ENCODE measurements at places on chromosomes 12 and 14.

GRCh38 chr14:74459289-74459946 lies 33.4 kb upstream of the SYNDIG1L start:
- DNase-seq: peak; percentile 49

GRCh38 chr14:91004987-91005386 lies 55.5 kb downstream of the RPS6KA5 start:
- DNase-seq: no peak

- DNase-seq: no peak
These were observed 188.5 kb downstream of the KIF26A start for GRCh38 chr14:104326848-104327247.

DNA sequence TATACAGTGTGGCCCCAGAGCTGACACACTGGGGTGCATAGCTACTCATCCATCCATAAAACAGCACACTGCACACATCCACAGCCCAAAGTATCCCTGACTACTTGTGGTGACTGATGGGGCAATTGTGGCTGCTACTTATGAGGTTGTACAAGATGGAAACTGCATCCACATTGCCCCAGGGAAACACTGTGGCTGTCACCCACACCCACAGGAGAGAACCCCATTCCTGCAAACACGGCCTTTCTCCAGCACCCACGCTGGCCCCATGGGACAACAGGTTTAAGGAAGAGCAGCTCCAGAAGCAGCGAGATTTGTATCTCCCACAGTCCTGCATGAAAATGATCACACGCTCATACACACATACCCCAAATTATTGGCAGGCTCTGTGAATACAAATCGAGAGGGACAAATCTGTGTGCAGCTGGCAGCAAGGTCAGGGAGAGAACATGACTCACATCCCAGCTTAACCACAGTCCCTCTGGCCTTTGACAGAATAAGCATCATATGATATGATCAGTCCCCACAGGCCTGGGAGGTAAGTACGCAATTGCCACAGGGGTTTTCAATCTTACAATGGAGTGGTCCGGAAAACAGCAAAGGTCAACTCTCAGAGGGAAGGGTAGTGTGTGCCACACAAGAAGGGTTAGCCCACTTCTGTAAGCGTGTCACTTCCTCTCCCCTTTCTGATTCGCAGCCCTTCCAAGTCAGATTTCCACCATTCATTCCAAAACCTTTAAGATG lies 61.9 kb downstream of the ESR2 start:
- DNase-seq: no peak

DNA sequence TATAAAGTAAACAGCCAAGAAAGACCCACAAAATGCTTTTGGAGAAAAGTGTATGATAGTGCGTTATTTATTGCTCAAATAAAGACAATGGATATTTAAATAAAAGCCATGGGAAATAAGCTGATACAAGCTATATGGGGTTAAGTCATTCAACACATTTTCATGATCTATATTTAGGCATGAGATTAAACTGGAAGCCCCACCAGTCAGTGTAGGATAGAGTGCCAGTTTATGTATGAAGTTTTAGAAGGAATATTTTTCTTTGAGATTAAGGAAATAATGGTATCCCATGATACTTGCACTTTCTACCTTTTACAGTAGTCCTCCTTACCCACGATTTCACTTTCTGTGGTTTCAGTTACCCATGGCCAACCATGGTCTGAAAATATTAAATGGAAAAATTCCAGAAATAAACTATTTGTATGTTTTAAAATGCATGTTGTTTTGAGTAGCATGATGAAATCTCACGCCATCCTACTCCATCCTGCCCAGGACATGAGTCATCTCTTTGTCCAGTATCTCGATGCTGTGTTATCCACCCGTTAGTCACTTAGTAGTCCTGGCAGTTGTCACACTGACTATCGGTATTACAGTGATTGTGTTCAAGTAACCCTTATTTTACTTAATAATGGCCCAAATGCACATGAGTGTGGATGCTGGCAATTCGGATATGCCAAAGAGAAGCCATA lies 22.3 kb downstream of the SYT1 start:
- DNase-seq: no peak

- DNase-seq: no peak
These were observed 2.7 kb upstream of the LAG3 start for GRCh38 chr12:6769666-6770065.

DNA sequence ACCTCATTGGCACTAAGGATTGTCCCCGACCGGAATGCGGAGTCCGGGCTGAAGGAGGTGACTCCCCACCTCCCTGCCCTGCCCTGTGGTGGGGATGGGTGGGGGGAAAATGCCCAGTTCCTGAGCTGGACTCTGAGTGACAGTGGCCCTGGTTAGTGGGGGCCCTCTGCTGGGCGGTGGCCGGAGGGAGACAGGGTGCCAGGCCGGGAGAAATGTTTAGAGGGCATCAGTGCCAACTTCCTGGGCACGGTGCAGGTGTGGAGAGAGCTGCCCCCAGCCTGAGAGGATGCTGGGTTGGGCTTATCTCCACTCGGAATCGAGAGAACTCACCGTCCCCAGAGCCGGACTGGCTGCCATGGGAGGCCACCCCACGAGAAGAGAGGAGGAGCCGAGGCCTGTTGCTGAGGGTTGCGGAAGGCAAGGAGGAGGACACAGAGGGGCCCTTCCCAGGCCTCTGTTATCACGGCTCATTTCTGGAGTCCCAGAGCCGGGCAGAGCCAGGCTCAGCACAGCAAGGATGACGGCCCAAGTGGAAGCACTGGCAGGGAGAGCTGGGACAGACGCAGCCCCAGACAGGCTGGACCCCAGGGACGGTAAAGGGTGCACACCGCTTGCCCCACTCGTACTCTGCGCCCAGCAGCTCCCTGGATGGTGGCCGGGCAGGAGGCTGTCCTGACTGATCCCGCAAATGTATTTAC lies 156.7 kb downstream of the KIF26A start:
- DNase-seq: no peak

DNA sequence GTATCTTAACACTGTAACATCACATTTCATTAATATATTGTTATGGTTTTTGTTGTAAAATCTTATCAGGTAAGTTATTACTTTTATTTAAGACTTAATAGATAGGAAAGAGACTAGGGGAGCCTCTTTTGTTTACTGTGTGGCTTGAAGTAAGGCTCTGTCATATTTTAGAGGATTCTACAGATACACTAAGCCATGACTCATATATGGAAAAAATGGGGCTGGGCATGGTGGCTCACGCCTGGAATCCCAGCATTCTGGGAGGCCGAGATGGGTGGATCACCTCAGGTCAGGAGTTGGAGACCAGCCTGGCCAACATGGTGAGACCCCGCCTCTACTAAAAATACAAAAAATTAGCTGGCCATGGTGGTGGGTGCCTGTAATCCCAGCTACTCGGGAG lies 23.6 kb upstream of the NPFF start:
- DNase-seq: no peak

DNA sequence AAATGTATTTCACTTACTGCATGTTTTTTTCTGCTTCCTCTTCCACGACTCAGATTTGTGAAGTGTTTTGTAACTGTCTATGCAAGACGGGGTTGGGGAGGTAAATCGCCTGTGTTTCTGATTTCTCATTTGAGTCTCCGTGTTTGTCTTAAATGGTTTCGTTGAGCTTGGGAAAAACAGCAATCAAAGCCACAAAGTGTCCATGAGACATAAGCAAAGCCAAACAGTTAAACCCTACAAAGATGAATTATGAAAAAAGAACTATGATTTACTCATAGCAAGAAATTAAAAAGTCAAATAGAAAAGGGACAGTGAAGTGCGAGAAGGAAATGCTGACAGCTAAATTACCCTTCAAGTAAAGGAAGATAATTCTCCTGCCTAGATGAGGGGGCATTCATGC lies 164.3 kb upstream of the TMPO start:
- no peak for DNase-seq

DNA sequence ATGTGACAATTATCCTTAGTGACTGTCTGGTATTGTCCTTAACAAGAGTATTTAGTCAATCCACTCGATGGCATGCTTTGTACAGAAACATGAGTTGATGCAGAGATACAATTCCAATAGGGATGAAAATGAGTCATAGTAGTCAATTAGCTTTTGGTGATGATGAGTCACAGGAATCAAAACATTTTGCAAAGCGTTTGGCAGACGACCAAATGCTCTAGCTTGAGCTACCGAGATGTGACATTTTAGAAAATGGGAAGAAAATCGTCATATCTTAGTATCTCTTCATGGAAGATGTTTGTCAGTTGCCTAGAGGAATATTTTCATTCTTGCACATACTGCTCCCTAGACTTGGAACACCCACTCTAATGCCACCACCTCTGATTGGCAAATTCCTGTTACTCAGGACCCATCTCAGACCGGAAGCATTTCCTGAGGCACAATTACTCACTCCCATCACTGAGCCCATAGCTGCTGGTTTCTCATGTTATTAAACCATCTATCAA lies 95.0 kb downstream of the LMNTD1 start:
- no peak for DNase-seq

DNA sequence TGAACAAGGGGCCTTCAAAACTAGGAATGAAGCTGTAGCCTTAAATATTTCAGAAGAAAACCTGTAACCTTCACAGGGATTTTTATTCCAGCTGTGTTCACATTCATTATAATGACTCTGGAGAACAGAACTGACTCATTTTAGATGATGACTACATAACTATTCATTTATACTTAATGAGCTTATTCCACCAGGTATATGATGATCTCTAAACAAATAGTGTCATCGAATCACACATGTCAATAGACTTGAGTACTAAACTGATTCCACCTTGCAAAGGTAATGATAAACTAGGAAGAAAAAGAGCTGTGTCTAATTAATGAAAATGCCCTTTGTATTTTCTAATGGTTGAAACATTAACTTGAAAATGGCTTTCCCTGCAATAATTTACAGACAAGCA lies 433.2 kb downstream of the PDZRN4 start:
- DNase-seq: no peak

- DNase-seq: no peak
These were observed 31.1 kb upstream of the BEGAIN start for GRCh38 chr14:100618318-100618693.

DNA sequence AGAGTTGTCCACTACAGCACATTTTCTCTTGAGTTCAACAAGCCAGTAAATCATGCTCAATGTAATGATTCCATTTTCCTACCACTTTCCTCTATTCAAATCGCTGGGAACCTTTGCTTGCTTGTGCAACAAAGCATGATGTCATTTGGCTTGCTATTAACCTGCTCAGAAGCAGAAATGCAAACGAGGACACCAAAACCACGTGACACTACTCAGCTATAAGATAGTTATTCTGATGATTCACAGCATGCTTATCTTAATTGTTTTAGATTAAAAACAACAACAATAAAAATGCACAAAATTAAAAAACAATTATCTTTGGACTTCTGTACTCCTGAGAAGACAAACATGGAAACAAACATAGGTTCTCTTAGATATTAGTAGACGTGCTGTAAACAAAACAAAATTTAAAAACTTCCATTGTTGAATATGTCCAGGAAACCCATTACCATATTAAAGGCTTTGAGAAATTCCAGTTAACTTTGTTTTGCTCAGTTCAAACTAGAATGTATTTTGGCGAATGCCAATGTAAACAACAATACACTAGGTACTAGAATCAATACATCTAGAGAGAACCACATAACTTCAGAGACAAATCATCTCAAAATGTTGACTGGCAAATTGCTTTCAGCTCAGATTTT lies 77.5 kb upstream of the KRAS start:
- DNase-seq: no peak

- no peak for DNase-seq
These were observed 78.4 kb downstream of the NTF3 start for GRCh38 chr12:5510251-5510805.

DNA sequence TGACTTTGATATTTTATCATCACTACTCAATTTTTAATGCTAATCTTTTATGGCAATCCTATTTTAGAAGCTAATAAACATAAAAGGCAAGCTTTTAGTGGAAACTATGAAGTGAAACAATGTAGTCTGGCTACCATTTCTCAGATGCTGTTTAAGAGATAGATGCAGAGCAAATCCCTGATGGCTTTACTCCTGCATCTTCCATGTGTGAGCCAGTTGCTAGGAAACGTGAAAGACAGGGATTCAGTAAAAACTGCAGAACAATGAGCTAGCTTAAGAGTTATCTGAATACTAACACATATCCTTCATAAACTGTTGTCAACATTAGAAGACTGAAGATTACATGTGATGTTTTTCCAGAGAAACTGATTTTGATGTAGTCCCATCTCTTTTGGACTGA lies 112.6 kb downstream of the SLC2A13 start:
- DNase-seq: no peak

DNA sequence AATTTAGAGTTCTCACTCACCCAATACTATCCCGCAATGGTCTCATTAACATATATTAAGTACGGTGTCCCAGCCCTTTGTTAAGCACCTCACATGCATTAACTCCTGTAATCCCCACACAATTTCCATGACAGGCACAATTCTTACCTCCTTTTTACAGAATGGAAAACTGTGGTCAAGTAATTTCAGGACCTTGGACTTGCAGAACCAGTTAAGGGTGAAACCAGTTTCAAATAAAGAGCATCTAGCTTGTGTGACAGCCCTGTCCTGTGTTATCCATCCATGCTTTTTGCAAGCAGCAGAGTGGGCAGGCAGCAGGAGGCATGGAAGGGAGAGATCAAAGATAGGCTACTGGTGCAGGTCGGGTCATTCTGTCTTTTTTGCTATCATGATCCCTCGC lies 470.8 kb downstream of the NELL2 start:
- DNase-seq: no peak

GRCh38 chr12:41983856-41984255 lies 160.8 kb downstream of the GXYLT1 start:
- DNase-seq: no peak

DNA sequence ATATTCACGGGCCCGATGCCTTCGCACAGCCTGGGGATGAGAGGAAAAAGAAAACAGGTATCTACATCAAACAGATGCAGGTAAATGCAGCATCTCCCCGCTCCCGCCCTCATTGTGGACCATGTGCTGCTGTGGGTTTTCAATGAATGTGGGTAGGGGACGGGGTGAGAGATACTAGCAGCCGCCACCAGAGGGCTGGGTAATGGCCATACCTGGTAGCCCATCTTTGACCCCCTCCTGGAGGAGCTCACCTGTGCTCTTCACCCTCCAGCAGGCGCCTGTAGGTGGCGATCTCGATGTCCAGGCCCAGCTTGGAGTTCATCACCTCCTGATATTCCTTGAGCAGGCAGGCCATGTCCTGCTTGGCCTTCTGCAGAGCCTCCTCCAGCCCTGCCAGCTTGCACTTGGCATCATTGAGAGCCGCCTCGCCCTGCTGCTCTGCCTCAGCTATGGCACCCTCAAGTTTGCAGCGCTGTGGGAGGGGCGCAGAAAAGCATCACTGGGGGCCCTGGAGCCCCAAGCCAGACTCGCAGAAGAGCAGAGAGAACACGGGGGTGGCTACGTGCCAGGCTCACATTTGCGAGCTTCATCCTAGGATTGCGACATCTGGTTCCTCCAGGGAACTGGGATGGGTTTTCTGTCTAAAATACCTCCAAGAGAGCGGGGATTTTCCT lies 10.2 kb downstream of the KRT82 start:
- DNase-seq: peak; percentile 29

Measured in nephron progenitor cell (in vitro differentiated cells).